Posterior cingulate gyrus (tissue), 11 donors: ENCODE measurements at places on chromosomes 6 and 20.
A peak's percentile ranks its signal among the peaks of the same experiment; 100 is the strongest.

DNA sequence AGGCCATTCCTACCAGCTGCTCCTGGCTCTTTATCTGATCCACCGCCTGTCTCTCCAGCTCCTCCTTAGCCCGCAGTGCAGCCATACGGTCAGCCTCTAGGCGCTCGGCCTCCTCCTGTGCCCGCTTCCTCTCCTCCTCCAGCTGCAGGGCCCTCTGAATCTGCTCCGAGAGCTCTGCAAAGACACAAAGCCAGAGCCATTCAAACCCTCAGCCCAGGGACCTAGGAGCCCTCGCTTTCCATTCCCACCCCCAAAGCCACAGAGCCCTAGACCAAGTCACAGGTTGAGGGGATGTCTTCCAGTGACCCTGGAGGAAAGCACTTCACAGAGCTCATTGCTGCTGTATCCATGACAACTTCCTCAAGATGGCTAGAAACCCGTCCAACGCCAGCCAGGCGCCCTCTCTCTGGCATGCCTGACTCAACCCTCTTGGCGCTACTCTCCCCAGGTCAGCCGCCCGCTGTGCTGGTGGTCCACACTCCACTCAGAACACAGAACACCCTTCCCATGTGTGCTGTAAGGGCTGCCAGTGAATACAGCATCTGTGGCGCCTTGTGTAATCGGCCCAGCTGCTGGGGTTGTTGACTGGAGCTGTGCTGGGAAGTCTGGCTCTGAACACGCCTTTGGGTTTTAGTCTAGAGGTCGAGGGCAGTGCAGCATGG is 49.3 kb downstream of the EZR start:
- peak; percentile 85 for DNase-seq

DNA sequence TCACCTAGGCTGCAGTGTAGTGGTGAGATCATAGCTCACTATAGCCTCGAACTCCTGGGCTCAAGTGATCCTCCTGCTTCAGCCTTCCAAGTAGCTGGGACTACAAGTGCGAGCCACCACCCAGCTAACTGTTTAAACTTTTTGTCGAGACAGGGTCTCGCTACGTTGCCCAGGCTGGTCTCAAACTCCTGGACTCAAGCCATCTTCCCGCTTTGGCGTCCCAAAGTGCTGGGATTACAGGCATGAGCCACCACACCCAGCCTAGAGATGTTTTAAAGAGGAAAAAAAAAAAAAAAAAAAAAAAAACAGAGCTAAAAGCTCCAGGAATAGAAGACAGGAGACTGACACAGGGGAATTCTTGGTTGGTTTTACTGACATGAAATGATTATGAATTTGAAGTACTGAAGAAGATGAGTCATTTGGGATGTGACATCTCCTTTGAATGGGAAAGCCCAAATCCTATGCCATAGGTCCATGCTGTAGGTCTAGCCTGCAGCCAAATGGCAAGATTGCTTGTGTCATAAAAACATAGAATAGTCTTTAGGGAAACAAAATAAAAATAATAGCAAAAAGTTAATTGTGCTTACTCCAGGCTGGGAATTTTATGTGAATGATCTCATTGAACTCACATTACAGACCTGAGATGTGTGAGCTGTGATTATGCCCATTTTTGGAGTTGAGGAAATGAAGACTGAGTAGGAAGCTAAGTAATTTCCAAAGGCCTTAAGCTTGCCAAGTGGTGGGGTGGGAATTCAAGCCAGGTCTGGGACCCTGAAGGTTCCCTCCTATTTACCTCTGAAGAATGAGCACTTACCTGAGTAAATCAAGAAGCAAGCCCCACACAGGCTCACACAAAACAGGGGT is 24.3 kb upstream of the NHSL1 start:
- DNase-seq, result no peak

GRCh38 chr20:1430004-1430451 is 36.6 kb downstream of the NSFL1C start:
- no peak for DNase-seq

- no peak for DNase-seq
These were observed 475.3 kb upstream of the SOX4 start for GRCh38 chr6:21118216-21118780.

DNA sequence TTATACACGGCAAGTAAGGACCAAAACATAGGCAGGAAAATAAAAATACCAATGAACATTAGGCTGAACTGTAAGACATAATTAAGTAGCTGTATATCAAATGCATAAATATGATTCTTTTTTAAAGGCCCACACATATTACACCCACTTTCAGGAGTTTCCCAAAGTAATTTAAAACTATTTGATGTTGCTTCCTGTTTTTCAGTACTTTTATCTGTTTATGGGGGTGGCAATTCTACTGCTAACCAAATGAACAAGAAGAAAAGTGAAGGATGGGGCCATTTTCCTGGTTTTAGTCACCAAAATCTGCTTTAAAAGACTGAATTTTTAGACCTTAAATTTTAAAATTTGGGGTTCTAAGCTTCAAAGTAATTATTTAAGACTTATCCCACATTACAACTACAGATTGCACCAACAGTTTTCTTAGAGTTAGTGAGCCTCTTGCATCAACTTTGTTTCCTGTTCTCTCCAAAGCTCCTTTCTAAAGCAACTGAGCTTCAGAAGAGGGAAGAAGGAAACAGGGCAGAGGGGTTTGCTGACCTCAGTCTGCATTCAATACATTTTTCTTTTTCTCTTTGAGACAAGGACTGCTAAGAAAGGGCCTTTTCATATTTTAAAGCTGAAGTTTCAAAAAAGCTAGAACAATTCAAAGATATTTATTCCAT is 191.0 kb downstream of the BACH2 start:
- no peak for DNase-seq

DNA sequence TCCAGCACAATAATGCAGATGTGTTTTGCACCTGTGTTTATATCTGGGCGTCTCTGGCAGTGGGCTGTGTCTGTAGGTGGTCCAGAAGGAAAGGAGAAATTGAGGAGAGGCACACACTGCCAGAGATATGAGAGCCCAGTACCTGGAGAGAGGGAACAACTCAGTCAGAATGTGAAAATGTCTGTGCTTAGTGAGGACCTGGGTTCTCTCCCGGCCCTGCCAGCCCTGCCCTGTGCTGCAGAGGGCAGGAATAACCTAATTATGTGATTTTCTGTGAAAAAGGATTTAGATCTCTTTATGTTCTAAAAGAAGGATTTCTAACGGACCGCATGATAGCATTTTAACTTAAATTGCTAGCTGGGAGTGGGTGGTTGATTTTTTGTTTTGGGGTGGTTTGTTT is 8.3 kb upstream of the EXOC2 start:
- DNase-seq, result no peak

DNA sequence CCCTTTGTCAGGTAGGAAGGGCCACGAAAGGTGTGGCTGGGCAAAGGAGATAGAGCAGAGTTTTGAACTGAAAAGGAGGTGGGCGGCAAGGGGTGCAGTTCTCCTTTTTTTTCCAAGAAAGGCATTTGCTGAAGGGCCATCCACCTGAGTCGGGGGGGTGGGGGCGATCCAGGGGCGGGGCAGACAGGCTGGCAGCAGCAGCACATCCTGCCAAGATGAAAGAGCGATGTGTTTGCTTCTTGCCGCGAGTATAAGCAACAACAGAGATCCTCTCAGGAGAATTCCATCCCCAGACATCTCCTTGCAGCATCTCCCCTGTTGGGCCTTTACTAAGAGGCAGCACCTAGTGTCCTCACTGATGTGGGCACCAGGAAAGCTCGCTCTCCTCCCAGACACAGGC is 516.5 kb downstream of the CD83 start:
- DNase-seq, result no peak

DNA sequence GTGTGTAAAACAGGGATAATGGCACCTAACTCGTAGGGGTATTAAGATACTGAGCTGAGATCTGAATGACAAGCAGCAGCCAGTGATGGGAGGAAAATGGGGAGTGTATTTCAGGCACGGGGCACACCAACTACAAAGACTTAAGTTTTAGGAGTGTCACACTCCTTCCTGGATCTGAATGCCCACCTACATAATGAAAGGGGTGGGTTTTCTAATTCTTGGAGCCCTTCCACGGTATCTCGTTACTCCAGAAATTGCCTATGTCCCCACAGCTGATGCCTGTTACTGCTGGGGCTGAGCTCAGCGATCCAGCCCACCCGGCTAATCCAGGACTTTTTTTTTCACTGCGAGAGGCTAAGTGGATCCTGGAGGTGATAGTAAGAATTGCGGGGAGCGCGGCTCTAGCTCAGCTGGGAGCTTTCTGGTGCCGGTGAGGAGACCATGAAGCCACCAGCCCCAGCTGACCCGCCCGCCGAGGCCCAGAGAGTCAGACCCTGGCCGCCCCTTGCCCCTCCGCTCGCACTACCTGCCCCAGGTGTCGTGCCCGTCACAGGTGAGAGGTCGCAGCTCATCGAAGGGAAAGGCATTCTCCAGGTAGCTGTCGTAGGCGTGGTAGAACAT is 727 bp downstream of the EDEM2 start:
- no peak for DNase-seq

DNA sequence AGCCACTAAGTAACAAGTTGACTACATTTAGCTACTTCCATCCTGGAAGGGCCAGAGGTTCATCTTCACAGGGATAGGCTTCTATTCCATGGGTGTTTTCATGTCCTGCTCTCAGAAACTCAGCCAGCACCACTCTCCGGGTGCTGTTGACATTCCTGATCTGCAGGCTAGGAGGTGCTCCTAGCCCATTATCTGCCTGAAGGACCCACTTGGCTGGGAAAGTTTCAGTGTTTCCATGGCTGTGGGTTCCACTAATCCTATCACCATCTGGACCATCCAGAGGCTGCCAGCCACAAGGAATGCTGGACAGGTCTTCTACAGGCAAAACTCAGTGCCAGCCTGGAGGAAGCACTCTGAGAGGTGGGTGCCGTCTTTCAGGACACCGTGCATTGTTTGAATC is 45.2 kb downstream of the HLA-G start:
- DNase-seq, result no peak

- no peak for DNase-seq
These were observed 47.9 kb downstream of the STK35 start for GRCh38 chr20:2149507-2149906.

GRCh38 chr6:16511040-16511660 is 250.1 kb downstream of the ATXN1 start:
- DNase-seq, result no peak

DNA sequence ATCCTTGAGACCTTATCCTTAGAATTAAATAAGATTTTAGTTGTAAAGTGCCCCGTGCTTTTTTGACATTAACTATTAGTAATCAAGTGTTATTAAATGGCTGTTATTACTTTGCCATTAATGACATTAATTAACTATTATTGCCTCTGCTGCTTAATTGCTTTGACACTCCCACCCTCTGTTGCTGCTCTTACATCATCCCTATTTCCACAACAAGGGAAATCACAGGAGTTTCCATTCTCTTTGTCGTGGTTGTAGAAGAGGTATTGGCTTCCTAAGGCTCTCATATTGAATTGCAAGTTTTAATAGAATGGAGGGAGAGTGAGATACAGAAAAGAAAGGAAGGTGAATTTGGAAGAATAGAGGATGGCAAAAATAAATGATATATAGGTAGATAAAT is 545.8 kb downstream of the MMUT start:
- no peak for DNase-seq

DNA sequence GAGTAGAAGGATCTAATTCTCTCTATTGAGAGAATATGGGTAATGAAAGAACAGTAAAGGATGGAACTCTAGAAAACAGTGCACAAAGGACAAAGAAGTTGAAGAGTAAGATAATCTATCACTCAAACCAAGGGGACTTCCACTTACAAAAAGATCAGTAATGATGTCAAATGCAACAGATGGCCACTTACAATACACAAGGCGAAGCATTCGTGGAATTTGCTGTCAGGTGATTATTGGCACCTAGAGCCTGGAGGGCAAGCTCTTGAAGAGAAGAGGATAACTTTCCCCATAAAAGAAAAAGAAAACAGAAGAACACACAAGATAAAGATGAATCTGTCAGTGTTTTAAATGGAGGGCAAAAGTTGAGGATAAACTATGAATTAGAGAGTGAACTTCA is 256.0 kb upstream of the TCF21 start:
- DNase-seq, result no peak

DNA sequence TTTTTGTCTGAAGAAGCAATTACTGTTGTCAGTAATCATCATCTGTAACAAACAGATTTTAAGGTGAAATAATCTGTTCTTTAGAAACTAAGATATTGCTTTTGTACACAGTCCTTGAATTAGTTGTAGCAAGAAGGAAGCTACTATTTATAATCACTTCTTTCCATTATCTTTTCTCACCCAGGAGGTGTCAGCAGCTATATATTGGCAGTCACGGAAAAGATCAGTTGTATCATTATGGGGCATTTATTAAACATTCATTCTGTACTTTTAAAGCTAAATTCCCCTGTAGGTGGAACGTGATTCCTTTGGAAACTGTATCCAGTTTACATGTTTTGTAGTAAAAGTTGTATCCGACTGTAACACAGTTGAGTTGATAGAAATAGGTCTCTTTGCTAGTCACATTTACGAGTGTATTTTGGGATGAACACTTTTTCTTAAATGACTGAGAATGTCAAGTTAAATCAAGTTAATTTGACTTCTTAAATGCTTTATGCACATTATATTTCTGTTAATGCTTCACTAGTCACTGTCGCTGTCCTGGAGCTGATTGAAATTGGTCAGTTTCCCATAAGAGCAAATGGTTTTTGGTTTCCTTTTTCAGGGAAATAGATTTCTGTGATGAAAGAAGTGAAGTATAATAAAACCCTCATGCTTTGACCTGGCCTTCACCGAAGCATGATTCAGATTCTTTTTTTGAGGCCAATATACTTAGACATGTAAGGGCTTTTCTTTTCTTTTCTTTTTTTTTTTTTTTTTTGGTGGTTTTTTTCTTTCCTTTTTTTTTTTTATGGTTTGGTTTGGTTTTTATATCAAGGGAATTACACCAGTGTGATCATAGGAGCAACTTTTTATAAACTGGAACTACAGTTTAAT is 5.1 kb downstream of the QKI start:
- DNase-seq, result no peak

DNA sequence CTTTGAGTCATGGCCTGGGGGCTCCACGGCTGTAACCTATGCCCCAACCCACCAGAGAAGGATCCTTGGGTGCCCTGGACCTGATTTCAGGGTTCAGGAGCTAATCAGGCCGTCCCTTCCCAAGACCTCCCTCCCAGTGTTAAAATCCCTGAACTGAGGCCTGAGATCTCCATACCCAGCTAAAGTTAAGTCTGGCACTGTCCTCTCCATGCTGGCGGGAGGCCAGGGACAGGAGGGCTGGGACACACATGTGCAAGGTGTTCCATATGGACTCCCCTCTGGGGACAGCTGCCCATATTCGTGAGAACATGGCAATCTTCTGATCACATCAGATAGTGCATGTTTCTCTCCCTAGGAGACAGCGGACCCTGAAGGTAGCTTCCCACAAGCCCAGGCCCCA is 11.5 kb upstream of the TREML4 start:
- no peak for DNase-seq

GRCh38 chr20:20225325-20226043 is 142.4 kb upstream of the INSM1 start:
- DNase-seq, result no peak
